ENCODE measurements at places on chromosomes 3 and 15. TPM values are rescaled to one million over a fixed set of nuclear protein-coding genes. Genes with fewer than 3 reads are reported as not detected.

Gene TRPM1
- 0.67 TPM for polyA plus RNA-seq

Gene CCDC54
- polyA plus RNA-seq = 0.14 TPM

Gene CNOT10
- 49.4 TPM for polyA plus RNA-seq

Gene ATP13A5
- 0.38 TPM for polyA plus RNA-seq

Gene FOXB1
- polyA plus RNA-seq = 0.14 TPM

Gene MNS1
- 11.6 TPM for polyA plus RNA-seq
